ENCODE measurements at places on chromosomes 16 and 17.

GRCh38 chr16:54602666-54603065 is 316.1 kb upstream of the IRX3 start:
- H3K4me1 ChIP-seq, result no peaks in the 10 kb centered on the region
- no peaks in the 10 kb centered on the region for H3K27me3 ChIP-seq
- H3K4me3 ChIP-seq, result no peak overlapping the region

GRCh38 chr17:696369-696768 is 18.3 kb downstream of the VPS53 start:
- no peak overlapping the region for H3K27ac ChIP-seq
- no peak for DNase-seq
- no peaks in the 10 kb centered on the region for H3K27me3 ChIP-seq
- peaks cover 34% of the 10 kb centered on the region for H3K36me3 ChIP-seq
- H3K4me1 ChIP-seq, result peaks cover 19% of the 10 kb centered on the region
- no peak overlapping the region for H3K4me3 ChIP-seq

GRCh38 chr16:12659871-12660270 is 143.8 kb downstream of the CPPED1 start:
- no peaks in the 10 kb centered on the region for H3K27me3 ChIP-seq
- H3K36me3 ChIP-seq, result no peaks in the 10 kb centered on the region

- no peaks in the 10 kb centered on the region for H3K4me1 ChIP-seq
- H3K27me3 ChIP-seq, result peaks cover 18% of the 10 kb centered on the region
- no peaks in the 10 kb centered on the region for H3K36me3 ChIP-seq
- DNase-seq, result no peak
- no peak overlapping the region for H3K27ac ChIP-seq
- no peak overlapping the region for H3K4me3 ChIP-seq
Measured at GRCh38 chr17:6708357-6708961, 4.7 kb downstream of the SLC13A5 start.
